Ecto neural progenitor cell (in vitro differentiated cells): ENCODE measurements at places on chromosomes 2 and 18.

DNA sequence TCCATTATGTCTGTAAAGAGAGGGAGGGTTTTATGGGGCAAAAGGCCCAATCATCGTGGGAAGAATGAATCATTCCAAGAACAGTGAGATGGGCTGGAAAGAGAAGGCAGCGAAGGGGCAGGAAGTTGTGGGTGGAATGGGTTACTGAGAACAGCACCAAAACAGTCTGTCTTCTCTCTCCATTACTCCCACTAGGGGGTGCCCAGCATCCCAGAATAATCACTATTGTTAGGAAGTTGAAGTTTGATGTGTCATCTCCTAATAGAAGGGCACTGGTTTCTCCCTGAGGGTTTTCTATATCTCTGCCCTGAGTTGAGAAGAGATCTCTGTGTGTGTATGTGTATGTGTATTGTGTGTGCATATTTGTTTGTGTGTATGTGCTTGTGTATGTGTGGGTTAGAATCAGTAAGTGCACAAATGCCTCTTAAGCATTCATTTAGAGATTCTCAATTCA is 76.6 kb upstream of the MAP4K3 start:
- no peak for DNase-seq

DNA sequence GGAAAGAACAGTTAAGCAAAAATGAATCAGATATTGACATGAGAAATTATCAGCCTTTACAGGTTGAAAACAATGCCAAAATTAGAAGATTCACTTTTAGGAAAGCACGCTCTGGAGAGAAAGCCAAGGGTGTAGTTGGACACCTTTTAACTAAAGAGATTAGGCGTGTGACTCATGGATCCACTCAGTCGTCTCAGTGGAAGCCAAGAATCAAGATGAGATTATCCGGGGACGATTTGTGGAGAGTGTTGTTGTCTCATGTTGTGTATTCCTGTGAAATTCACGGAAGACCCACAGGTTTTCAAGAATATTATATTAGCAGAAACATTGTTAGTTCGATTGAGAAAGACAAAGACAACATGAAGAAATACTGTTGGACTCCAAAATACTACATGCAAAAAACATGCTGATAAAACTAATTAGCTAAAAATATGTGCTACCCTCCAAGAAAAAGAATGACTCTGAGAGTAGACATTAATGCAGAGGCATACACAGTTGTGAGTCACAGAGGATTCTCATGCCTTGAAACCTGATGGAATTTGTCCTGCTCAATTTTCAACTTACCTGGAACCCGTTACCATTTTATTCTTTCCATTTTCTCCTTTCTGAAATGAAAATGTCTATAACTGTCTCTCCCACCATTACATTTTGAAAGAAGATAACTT is 192.1 kb upstream of the RND3 start:
- no peak for DNase-seq

DNA sequence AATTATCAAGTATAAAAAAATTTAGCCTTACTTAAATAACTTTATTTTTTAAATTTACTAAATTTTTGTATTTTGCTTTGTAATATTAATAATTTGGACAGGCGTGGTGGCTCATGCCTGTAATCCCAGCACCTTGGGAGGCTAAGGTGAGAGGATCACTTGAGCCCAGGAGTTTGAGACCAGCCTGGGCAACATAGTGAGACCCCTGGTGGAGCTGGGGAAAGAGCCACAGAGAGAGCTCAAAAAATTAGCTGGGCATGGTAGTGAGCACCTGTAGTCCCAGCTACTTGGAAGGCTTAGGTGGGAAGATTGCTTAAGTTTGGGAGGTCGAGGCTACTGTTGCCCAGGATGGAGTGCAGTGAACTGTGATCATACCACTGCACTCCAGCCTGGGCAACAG is 143.5 kb downstream of the B3GNT2 start:
- DNase-seq, result no peak

DNA sequence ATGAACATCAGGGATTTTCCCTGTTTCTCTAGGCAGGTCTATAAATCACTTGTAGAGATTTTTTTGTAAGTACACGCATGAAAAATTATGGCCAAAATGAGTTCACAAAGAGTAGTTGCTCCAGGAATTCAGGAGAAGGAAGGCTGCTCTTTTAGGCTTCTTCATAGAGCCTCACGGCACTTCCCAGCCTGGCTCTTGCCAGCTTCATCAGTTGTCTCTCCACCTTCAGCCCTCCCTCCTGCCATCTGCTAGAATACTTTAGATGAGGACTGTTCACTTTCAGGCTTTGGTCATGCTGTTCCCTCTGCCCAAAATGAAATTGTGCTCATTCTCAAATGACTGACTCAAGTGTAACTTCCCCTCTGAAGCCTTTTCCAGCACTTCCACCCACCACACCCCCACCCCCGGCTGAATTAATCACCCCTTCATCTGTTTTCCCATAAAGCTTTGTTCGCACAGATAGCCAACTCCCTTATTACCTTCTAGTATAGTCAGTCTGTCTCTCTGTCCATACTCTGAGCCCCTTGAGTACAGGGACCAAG is 1.8 kb upstream of the ABCA12 start:
- DNase-seq, result no peak

DNA sequence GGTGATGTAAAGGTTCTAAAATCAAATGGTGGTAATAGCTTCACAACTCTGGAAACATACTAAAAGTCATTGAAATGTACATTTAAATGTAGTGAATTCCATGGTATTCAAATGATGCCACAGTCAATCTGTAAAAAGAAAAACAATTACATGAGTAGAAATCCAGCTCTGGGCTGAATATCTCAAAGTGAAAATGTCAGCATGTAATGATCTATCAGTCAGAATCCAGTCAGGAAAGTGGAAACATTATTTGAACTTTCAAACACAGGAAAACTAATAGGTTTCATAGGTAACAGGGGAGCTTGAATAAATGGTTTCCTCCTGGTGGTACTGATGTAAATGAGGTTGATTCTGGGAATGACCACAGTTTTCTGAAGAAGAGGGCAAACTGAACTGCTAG is 186.4 kb downstream of the CDH7 start:
- DNase-seq, result no peak

DNA sequence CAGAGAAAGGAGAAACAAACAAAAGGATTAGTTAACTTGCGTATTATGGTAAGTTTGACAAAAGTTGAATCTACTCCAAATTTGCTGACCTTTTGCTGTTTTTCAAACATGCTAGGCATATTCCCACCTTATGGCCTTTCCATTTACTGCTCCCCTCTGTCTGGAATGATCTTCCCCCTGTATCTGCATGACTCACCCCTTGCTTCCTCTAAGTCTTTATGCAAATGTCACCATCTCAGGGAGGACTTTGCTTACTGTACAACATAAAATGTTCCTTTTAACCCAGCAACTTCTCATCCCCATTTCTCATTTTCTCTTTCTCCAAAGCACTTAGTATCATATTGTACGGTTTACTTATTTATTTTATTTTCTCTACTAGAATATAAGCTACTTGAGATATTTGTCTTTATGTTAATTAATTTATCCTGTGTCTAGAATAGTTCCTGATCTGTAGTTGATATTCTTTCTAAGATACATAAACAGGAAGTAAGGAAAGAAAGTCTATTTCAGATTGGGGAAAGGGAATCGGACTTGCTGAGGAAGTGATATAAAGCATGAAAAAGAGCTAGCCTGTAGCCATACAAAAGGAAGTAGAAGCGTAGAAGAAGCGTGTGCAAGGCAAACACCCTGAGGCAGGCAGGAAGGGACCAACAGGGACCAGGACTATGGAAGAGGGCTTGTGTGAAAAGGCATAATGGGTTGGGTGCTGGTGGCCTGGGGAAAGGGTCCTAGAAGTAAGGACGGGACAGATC is 144.9 kb upstream of the ERBB4 start:
- no peak for DNase-seq

GRCh38 chr2:74416778-74417177 is 4.6 kb downstream of the C2orf81 start:
- DNase-seq, result no peak
